ENCODE measurements at places on chromosomes 3 and 15. TPM values are rescaled to one million over a fixed set of nuclear protein-coding genes. Genes with fewer than 3 reads are reported as not detected.
A peak's percentile ranks its signal among the peaks of the same experiment; 100 is the strongest.

DNA sequence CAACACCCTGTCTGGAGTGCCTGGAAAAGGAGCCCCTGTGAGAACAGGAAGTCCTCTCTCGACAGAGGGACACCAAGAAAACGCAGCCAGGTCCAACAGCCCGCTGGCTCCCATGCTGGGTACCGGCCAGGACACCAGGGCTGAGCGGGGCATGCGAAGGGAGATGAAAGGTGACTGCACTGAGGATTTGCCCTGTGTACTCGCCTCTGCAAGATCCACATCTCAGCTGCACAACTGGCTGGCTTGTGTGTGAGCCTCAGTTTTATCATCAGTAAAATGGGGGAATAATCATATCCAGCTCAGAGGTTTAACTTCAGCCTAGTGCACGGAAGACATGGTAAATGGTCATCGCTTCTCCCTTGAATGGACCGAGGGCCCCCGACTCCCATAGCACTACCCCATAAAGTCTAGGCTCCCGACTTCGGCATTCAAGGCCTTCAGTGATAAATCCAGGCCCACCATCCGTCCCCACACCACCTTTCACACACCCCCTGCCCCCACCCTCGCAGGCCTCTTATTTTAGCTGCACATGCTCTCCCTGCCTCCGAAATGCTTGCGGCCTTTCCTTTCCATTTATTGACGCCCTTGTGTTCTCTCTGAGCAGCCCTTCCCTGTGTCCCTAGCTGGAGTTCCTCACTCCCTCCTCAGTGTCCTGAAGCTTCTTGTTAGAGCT is 15.8 kb downstream of the ISG20 start:
- DNase-seq: no peak

Gene CHRNA7
- total RNA-seq: 1.3 TPM

Gene CHRNA5
- total RNA-seq: 0.49 TPM

Gene PRRT3
- 4.8 TPM for total RNA-seq

Gene NMNAT3
- 33.6 TPM for total RNA-seq

Gene KIF9
- 6.1 TPM for total RNA-seq

DNA sequence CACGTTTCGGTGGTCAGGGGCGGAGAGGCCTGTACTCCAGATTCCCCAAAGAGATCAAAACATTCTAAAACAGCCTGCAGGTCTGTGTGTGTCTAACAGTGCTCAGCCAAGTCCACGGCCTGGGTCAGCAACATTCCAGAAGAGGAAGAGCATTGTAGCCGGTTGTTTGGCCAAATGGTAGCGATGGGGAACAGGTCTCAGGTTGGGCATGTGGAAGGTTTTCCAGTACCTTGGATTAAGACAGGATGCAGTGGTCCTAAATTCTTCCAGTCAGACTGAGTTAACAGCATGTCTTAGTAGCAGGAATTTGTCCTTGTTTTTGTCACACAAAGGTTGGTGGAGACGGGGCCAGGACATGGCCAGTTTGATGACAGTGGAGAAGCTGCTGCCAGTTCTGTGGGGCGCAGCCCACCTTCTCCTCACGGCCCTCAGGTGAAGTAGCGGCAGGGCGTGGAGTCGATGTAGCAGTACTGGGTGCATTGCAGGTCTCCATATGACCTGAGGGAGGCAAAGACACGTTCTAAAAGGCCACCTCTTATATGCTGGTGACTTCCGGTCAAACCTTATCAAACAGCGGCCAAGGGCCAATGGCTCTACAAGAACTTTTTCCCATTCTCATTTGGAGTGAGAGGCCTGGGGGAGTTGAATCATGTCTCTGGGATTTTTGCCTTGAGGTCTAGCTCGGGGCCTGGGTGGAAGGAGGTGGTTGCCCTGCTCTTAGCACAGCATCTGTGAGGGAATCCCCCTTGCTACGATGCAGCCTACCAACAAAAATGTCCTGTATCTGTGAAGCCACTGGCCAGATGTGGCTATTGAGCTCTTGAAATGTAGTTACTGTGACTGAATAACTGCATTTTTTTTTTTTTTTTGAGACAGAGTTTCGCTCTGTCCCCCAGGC is 24.1 kb downstream of the EAF1 start:
- DNase-seq: no peak

DNA sequence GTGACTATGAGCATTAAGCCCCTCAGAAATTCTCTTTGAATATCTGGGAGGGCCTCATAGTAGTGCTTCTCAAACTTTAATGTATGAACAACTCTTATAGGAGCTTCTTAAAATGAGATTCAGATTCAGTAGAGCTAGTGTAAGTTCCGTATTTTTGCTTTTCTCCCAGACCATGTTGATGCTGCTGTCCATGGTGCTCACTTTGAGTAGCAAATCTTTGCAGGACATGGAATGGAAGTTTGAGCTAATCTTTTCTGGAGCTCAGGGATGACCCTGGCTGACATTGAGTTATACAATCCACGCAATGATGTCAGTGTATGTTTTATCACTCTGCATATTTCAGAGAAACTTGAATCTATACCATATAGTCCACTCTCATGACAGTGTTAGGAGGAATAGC is 134.2 kb downstream of the OTOL1 start:
- no peak for DNase-seq

Gene FGD5
- 7.0 TPM for total RNA-seq

GRCh38 chr3:71754610-71755253 is 1.1 kb downstream of the GPR27 start:
- DNase-seq: no peak

DNA sequence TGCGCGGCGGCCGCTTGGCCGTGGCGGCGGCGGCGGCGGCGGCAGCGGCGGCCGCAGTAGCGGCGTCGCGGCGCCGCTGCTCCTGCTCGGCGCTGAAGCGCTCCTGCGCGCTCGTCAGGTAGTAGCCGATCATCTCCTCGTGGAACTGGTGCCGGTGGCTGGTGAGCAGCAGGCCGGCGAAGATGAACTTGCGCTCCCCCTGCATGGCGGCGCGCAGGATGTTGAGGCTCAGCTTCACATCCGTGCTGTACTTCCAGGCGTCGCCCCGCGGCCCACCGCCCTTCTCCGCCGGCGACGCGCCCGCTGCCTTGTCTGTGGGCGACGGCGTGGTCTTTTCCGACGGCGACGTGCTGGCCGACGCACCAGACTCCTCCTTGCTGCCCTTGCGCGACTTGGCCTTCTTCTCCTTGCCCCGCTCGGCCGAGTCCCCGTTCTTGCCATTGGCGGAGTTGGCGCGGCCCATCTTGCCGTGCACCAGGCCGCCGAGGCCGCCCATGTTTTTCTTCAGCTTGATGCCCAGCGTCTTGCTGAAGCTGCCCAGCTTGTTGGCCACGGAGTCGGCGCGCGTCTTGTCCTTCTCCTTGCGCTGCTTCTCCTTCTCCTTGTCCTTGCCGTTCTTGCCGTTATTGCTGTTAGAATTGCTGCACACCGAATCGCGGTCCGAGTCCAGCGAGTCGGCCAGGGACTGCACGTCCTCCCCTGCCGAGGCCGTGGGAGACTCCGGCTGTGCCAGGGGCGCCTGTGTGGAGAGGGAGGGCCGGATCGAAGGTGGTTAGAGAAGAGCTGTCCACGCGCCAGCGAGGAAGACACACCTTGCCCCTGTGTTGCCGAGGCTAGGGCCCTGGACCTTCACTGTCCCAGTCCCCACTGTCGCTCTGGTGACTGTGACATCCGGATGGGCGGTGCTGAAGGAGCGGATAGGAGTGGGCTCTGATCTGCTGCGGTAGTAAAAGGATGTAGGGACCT is 157.6 kb downstream of the KLF13 start:
- DNase-seq: peak; percentile 83

DNA sequence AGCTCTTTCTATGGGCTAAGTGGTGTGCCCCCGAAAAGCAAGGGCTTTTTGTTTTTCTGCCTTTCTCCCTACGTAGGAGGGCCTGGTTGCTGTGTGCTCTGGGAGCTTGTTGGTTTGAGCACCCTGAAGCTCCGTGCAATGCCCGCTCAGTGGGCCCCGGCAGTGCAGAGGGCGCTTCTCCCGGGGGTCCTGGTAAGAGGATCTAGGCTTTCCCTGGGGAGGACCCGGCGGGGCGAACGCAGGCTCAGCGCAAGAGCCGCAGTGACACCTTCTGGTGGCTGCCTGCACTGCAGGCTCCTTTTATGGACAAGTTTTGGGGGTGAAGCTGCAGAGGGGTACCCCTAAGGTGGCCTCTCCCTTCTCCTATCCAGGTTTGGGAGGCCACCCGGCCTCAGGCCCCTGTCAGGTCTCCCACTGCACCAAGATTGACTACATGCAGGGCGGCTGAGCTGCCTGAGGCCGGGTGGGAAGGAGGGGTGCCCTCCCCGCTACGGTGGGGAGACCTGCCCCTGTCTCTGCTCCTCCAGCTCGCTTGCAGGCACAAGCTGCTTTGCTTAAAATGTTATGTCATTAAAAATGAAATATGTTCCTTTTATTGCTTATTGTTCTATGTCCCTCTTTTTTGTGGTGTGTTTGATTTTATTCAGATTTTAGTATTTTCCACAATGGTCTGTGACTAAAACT is 387.9 kb downstream of the GABRG3 start:
- DNase-seq: peak; percentile 83

- DNase-seq: no peak
Observed at GRCh38 chr15:79371591-79371990, 60.5 kb upstream of the MINAR1 start.

Gene SNTN
- total RNA-seq: not detected

Gene ACAD9
- total RNA-seq: 116 TPM

DNA sequence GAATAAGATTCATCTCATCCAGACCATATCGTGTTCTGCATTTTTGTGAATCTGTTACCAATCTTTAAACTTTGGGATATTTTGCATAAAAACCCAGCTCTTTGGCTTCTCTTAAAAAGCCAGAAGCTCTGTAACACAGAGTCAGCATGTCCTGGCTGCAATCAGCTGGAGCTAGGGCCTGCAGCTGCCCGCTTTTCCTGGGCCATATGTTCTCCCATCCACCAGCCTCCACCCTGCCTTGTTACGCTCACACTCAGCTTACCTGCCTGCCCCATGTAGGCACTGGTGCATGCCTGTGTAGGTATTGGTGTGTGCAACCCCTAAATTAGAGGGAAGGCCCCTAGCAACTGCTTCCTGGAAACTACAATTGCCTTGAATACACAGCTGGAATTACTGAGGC is 48.2 kb downstream of the CRYGS start:
- DNase-seq: no peak

GRCh38 chr3:125207949-125208568 is 4.5 kb downstream of the SLC12A8 start:
- DNase-seq: no peak

Gene IQCF5
- total RNA-seq: not detected

DNA sequence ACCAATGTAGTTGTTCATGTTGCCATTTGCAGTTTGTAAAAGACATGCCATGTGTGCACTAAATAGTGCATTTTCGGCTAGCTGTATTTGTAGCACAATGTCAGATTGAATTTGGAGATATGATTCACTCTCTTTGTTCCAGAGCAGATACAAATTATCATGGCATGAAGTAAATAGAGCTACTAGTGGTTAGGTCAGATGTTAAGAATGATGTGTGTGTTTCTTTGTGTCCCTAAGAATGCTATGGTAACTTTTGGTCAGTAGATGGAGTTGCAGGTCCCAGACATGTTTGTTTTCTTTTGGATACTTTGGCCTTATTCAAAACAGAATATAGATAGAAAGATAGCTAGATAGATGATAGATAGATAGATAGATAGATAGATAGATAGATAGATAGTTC is 595.8 kb downstream of the NLGN1 start:
- DNase-seq: no peak

All from lower leg skin (tissue), 4 donors.